ENCODE measurements at places on chromosomes 12 and 14. TPM values are rescaled to one million over a fixed set of nuclear protein-coding genes. Genes with fewer than 3 reads are reported as not detected.

GRCh38 chr12:61272441-61272840 is 987.8 kb upstream of the USP15 start:
- H3K27me3 ChIP-seq = no peaks in the 10 kb centered on the region
- no peak overlapping the region for H3K4me3 ChIP-seq
- DNase-seq = no peak
- H3K27ac ChIP-seq = no peak overlapping the region

DNA sequence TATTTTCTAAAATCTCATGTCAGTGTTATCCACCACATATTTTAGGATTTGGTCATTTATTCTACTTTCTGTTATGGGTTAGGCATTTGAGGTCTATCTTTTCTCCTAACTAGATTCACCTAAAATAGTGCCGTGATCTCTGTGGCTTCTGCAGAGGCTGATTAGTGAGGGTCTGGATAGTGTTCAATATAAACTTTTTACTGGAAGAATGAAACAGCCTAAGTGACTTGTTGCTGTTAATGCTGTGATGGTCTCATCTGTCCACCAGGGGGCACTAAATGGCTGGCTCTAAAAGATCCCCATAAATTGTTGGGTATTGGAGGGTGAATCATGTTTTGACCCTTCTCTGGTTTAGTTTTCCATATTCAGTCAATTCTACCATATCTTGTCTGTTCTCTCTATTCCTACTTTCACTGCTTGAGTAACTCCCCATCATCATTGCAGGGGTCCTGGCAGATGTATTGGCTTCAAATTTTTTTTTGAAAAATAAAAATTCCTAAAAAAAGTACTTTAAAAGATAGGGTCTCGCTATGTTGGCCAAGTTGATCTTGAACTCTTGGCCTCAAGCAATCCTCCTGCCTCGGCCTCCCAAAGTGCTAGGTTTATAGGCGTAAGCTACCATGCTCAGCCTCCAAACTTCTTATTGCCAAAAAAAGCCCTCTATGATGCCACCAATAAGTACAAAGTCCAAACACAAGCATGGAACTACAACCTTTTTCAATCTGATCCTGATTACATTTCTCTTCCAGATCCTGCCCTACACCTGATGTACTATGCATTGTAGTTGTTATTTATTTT is 6.9 kb downstream of the PABPN1 start:
- peak; percentile 40 for DNase-seq
- H3K4me3 ChIP-seq = no peak overlapping the region
- H3K4me1 ChIP-seq = peaks cover 2% of the 10 kb centered on the region
- H3K27ac ChIP-seq = no peak overlapping the region
- peaks cover 6% of the 10 kb centered on the region for H3K27me3 ChIP-seq

GRCh38 chr12:40768125-40768864 is 76.1 kb downstream of the CNTN1 start:
- no peaks in the 10 kb centered on the region for H3K4me1 ChIP-seq
- no peaks in the 10 kb centered on the region for H3K36me3 ChIP-seq
- H3K27me3 ChIP-seq = no peaks in the 10 kb centered on the region
- no peak for DNase-seq
- no peak overlapping the region for H3K27ac ChIP-seq
- no peak overlapping the region for H3K4me3 ChIP-seq

STX2 gene
- 22.8 TPM for total RNA-seq

DNA sequence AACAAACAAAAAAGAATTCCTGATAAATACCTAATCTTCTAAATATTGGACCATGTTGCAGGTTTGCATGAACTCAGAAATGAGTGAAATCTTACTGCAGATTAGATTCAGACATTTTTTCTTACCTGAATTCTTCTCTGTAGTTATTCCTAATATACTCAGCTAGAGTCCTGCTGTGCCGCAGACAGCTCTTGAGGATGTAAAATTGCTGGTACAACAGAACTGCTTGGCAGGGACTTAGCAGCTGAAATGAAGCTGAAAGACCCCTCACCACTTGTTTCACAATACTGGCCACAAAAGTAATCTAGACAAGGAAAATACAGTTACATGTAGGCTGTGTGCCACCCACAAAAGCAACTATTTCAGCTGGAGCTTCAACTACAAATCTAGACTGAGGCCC is 48.3 kb upstream of the KICS2 start:
- H3K27ac ChIP-seq = no peak overlapping the region
- no peak for DNase-seq
- H3K4me1 ChIP-seq = no peaks in the 10 kb centered on the region
- no peaks in the 10 kb centered on the region for H3K27me3 ChIP-seq
- H3K36me3 ChIP-seq = no peaks in the 10 kb centered on the region
- H3K4me3 ChIP-seq = no peak overlapping the region

RNASE4 gene
- 0.58 TPM for total RNA-seq

GRCh38 chr12:51820526-51821439 is 27.7 kb downstream of the FIGNL2 start:
- no peaks in the 10 kb centered on the region for H3K27me3 ChIP-seq
- DNase-seq = peak; percentile 73
- no peaks in the 10 kb centered on the region for H3K36me3 ChIP-seq
- H3K4me3 ChIP-seq = peak overlapping the region; percentile 75
- peak overlapping the region; percentile 89 for H3K27ac ChIP-seq

- H3K27ac ChIP-seq = no peak overlapping the region
- no peaks in the 10 kb centered on the region for H3K36me3 ChIP-seq
- H3K27me3 ChIP-seq = no peaks in the 10 kb centered on the region
- H3K4me1 ChIP-seq = peaks cover 21% of the 10 kb centered on the region
Measured at GRCh38 chr14:68634332-68634731, 158.5 kb downstream of the ZFP36L1 start.
